ENCODE measurements at places on chromosomes 11 and 22.
A peak's percentile ranks its signal among the peaks of the same experiment; 100 is the strongest.

- no peak for DNase-seq
These were observed at the start of gene KCNQ1 for GRCh38 chr11:2444821-2445745. Gene KCNQ1 (plus strand): TSS chr11:2445008. CDS start chr11:2445099, 91 bp downstream.

GRCh38 chr11:114762408-114762807 lies 84.1 kb downstream of the NXPE2 start:
- peak; percentile 13 for DNase-seq

GRCh38 chr11:33867996-33868646 lies 23.8 kb downstream of the LMO2 start:
- no peak for DNase-seq

DNA sequence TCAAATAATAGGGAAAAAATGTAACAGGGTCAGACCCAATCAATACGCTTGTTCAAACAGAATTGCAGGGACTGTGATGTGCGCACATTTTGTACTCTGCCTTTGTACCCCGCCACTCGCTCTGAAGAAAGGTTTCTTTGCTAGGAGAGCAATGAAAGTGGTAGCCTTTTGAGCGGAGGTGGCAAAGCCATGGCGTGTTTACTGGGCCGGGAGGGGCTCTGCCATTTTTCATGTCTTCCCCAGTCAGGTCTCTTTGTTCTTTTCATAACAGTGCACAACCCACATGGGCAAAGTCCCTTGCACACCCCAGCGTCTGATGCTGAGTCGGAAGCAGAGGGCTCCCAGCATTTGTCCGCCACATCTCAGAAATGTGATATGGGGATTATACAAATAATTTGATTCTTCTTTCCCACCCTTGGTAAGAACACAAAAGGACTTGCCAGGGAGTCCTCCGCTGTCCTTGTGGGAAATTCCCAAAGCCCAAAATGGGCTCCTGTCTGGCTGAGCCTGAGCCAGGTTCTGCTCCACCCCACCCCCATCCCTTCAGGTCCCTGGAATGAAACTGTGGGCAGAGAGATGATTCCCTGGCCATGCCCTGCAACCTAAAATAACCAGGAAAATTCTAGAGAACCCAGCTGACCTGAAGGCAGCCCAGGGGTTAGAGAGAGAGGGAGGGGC lies 36.6 kb downstream of the C11orf58 start:
- no peak for DNase-seq

DNA sequence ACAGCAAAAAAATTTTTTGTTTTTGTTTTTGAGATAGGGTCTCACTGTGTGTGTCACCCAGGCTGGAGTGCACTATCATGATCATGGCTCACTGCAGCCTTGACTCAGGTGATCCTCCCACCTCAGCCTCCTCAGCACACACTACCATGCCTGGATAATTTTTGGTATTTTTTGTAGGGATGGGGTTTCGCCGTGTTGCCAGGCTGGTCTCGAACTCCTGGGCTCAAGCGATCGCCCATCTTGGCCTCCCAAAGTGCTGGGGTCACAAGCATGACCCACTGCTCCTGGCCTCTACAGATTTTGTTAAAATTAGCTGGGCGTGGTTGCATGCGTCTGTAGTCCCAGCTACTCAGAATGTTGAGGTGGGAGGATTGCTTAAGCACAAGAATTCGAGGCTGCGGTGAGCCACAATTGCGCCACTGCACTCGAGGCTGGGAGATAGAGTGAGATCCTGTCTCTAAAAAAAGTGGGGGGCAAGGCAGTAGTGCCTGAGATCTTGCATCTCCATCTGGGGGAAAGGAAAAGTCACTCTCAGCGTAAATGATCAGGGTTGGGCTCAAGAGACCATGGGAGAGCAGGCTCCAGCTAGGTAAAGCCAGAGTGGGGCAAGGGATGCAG lies 10.6 kb upstream of the DGKZ start:
- DNase-seq: no peak

- no peak for DNase-seq
These were observed 60.2 kb downstream of the PDE2A start for GRCh38 chr11:72613977-72614376.

GRCh38 chr22:23815541-23816155 lies 23.2 kb downstream of the DERL3 start:
- no peak for DNase-seq

DNA sequence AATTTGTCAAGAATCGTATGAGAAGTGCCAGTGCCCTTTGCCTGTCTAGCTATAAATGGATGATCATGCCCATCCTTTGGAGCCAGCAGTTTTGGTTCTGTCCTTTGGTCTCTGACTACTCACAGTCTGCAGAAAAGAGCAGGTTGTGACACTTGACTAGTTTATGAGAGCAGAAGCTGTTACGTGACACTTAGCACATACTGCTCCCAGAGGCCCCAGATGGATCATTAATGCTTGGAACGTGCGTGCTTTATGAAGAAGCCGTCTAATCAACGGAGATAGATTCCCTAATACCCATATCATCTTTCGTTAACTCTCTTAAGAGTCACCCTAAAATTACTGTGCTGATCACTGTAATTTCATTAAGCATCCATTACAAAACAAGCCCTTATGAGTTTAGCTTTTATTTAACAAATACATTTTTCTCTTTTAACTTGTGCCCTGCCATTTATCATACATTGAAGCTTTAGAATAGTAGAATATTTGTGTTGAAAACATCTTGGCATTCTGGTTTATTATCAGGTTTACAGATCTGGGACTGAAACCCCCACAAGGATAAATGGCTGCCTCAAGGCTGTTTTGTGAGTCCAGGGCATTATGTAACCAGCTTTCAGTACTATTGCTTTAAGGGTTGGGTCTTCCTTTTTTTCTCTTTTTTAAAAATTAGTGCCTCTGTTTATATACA lies 47.0 kb upstream of the ADORA2A start:
- no peak for DNase-seq

DNA sequence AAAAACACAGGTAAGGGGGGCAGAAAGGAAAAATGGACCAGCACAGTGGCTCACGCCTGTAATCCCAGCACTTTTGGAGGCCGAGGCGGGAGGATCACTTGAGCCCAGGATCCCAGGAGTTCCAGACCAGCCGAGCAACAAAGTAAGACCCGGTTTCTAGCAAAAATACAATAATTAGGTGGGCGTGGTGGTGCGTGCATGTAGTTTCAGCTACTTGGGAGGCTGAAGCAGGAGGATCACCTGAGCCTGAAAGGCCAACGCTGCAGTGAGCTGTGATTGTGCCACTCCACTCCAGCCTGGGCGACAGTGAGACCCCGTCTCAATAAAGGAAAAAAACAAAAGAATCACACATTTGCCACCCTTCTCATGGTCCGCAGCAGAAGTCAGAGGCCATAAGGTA lies 519.4 kb downstream of the BRD1 start:
- no peak for DNase-seq

GRCh38 chr22:30182815-30183214 lies 63.7 kb downstream of the LIF start:
- no peak for DNase-seq

DNA sequence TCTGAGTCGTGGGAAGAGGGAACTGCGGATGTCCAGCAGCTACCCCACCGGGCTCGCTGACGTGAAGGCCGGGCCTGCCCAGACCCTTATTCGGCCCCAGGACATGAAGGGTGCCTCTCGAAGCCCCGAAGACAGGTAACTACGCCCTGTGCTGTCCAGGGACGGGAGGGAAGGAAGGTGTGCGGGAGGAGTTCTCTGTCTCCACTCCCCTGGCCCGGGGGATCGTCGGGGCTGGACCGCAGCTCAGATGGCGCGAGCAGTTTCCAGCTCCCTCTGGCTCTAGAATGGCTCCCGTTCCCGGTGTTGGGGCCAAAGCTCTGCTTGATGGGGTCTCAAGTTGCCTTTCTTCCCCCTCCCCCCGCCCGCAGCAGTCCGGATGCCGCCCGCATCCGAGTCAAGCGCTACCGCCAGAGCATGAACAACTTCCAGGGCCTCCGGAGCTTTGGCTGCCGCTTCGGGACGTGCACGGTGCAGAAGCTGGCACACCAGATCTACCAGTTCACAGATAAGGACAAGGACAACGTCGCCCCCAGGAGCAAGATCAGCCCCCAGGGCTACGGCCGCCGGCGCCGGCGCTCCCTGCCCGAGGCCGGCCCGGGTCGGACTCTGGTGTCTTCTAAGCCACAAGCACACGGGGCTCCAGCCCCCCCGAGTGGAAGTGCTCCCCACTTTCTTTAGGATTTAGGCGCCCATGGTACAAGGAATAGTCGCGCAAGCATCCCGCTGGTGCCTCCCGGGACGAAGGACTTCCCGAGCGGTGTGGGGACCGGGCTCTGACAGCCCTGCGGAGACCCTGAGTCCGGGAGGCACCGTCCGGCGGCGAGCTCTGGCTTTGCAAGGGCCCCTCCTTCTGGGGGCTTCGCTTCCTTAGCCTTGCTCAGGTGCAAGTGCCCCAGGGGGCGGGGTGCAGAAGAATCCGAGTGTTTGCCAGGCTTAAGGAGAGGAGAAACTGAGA lies 1.4 kb downstream of the ADM start:
- no peak for DNase-seq

GRCh38 chr22:36339171-36340065 lies 48.3 kb downstream of the MYH9 start:
- DNase-seq: peak; percentile 71

- no peak for DNase-seq
These were observed 4.9 kb upstream of the WNT11 start for GRCh38 chr11:76210931-76211851.

GRCh38 chr22:21068681-21069276 lies 23.0 kb downstream of the LRRC74B start:
- DNase-seq: no peak

- no peak for DNase-seq
These were observed 19.3 kb upstream of the FXYD2 start for GRCh38 chr11:117843666-117844484.

DNA sequence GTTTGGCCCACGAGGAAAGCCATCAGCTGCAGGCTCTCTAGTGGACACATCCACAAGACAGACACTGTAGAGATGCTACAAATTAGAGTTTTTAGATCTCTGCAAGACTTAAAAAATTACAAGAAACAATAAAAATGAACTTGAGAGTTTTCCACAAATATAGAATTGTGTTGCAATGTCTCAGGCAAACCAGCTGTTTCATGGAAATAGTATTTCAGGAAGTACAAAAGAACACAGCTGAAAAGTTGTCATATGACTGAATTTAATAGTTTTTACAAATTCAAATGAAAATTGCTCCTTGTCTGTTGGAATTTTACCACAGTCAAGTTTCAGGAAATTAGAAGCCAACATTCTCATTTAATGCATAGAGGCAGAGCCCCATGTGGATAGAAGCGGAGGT lies 184.5 kb upstream of the PITPNB start:
- DNase-seq: no peak

- DNase-seq: no peak
These were observed 44.5 kb upstream of the FGF3 start for GRCh38 chr11:69863544-69864200.

DNA sequence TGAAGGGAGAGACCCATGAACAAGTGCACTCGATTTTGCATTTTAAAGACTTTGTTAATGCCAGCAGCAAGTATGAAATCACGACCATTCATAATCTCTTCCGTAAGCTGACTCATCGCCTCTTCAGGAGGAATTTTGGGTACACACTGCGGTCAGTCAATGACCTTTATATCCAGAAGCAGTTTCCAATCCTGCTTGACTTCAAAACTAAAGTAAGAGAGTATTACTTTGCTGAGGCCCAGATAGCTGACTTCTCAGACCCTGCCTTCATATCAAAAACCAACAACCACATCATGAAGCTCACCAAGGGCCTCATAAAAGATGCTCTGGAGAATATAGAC lies 5.9 kb downstream of the SERPIND1 start:
- no peak for DNase-seq

- DNase-seq: peak; percentile 98
These were observed 678 bp upstream of the ZFP91 start for GRCh38 chr11:58578136-58578634.

GRCh38 chr11:47244448-47245350 lies 3.9 kb downstream of the ACP2 start:
- no peak for DNase-seq

- DNase-seq: no peak
These were observed 5.1 kb upstream of the PDGFD start for GRCh38 chr11:104169091-104169490.

GRCh38 chr11:17767301-17767885 lies 32.8 kb downstream of the KCNC1 start:
- DNase-seq: no peak

- no peak for DNase-seq
These were observed 9.2 kb downstream of the TP53I11 start for GRCh38 chr11:44941259-44942021.

GRCh38 chr22:37014835-37015586 lies 4.2 kb downstream of the TST start:
- no peak for DNase-seq

- peak; percentile 74 for DNase-seq
These were observed 967.0 kb upstream of the FAT3 start for GRCh38 chr11:91257667-91258066.

- no peak for DNase-seq
These were observed 364.3 kb downstream of the SHANK2 start for GRCh38 chr11:70888061-70888460.

GRCh38 chr11:104064034-104064630 lies 27.7 kb downstream of the DDI1 start:
- no peak for DNase-seq

DNA sequence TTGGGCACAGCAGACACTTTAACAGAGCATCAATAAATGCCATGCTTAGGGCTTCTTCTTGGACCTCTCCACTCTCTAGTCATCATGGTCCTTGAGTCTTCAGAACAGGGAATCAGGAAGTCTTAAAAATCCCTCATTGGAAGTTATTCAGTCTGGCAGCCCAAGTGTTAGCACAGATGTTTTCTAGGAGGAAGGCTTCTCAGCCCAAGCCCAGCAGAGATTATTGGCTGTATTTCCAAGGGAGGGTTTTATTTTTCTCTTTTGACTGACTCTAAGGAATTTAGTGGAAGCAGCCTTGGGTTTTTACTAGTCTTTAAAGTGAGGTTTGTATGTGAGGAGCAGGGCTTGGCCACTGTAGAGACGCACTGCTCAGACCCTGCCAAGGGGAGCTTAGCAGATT lies 41.9 kb downstream of the CEP164 start:
- no peak for DNase-seq

DNA sequence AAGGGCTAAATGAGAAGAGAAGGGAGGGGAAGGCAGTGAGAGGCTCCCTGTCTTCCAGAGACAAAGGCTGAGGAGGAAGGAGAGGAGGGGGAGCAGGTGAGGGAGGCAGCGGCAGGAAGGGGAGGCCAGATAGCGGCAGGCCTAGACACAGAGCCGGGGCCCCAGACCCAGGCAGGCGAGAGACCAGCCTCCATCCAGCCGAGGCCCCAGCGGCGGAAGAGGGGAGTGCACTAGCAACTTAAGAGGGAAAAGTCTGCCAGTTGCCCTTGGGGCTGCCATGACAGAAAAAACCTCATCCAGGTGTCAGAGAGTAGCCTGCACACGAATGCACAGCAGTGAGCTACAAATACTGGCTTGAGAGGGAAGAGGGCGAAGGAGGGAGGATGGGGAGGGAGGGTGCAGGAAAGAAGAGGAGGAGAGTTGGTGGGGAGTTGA lies 46.7 kb downstream of the IGLL1 start:
- DNase-seq: no peak

DNA sequence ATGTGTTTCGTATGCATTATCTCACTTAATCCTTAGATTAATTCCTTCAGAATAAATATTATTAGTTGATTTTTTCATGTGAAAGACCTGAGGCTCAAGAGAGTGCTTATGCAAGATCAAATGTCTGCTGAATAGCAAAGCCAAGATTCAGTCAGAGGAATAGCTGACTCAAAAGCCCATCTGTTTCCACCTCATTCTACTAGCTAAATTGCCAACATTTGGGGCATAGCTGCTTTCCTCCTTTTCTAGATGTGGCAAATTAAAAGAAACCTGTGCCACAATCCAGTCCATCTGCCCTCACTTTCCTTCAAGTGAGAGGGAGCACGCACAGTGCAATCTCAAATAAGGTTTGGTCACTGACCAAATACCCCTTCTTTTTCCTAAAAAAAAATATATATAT lies 121.1 kb downstream of the PAX6 start:
- no peak for DNase-seq

GRCh38 chr22:35299217-35299672 lies 449 bp upstream of the TOM1 start:
- DNase-seq: no peak

All from fibroblast of skin of left biceps (primary cell).